SK-N-SH treated with all-trans-retinoic acid at 6 μM for 48 hours (cell line): ENCODE measurements at places on chromosomes 1 and 21.
A peak's percentile ranks its signal among the peaks of the same experiment; 100 is the strongest.

DNA sequence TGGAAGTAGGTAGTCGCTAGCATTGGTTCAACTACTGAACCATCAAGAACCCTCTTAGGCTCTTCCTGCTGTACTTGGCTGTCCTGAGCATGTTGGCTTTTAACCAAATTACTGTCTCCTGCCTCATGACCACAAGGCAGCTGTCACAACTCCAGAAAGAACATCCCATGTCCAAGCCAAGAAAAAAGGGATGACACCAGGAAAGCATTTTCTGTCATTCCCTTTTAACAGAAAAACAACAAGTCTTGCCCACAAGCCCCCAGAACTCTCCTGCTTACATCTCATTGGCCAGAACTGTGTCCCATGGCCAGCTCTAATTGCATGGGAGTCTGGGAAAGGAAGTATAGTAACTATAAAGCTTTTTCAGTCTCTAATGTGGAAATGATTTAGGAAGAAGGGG is 2.4 kb upstream of the RNU5D-1 start:
- no peak for ATAC-seq

DNA sequence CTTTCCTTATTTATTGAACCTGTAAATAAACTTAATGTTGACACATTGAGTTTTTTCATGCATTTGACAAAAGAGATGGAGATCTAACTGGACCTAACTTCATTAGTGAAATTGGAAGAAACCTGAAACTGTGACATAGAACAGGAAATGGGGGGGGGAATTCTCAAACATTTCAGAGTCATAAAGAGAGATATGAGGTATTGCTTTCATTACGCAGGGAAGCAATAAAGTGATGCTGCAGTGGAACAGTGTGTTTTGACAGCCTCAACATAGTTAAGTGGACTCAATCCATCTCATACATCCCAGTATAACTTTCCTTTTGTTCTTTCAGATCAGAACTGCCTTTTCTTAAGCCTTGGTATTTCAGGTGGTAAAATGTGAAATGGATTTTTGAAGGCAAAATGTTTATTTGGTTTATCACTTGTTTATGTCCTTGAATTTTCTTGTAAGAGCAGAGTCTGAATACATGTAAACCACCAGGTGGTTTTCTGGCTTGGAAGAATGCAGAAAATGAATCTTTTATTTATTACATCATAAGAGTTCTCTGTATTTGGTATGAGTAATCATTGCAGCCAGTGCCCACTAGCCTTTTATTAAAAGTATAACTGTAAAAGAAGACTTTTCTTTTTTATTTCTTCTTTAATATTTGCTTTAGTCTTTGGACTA is 132.5 kb downstream of the ZNF326 start:
- no peak for ATAC-seq

- no peak for ATAC-seq
These were observed 23.5 kb downstream of the COP1 start for GRCh38 chr1:176183618-176184017.

DNA sequence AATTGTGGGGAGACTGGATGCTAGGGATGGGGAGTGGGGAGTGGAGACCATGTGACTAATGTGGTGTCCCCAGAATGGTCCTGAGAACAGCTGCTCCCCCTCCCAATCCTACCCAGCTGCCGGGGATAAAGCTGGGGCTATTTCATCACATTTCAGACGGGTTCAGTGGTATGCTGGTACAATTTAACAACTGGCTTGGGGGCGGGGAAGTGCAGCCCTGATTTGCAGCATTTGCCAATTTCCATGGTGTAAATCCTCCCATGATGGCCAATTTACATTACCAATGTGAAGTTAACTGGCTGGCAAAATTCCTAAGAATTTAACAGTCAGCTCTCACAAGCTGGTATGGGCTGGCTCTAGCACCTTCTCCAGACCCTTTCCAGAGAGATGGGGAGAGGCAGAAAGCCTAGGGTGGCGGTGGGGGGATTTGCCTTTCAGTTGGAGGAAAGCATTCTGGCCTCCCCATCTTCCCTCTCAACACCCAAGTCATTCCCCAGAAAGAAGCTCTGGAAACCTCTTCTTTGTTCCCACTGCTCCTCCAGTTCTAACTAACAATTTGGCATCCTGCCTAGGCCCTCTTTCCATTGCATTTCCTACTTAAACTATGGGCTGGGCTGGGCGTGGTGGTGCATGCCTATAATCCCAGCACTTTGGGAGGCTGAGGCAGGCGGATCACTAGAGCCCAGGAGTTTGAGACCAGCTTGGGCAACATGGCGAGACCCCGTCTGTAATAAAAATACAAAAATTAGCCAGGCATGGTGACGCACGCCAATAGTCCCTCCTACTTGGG is 11.3 kb upstream of the ADGRB2 start:
- no peak for ATAC-seq

- ATAC-seq: peak; percentile 84
These were observed at the start of gene ARL8A for GRCh38 chr1:202144402-202145067. TSS of gene ARL8A (minus strand) at chr1:202144737. CDS start at chr1:202144572, 165 bp downstream.

- no peak for ATAC-seq
These were observed 43.4 kb downstream of the PLPP3 start for GRCh38 chr1:56535939-56536338.

DNA sequence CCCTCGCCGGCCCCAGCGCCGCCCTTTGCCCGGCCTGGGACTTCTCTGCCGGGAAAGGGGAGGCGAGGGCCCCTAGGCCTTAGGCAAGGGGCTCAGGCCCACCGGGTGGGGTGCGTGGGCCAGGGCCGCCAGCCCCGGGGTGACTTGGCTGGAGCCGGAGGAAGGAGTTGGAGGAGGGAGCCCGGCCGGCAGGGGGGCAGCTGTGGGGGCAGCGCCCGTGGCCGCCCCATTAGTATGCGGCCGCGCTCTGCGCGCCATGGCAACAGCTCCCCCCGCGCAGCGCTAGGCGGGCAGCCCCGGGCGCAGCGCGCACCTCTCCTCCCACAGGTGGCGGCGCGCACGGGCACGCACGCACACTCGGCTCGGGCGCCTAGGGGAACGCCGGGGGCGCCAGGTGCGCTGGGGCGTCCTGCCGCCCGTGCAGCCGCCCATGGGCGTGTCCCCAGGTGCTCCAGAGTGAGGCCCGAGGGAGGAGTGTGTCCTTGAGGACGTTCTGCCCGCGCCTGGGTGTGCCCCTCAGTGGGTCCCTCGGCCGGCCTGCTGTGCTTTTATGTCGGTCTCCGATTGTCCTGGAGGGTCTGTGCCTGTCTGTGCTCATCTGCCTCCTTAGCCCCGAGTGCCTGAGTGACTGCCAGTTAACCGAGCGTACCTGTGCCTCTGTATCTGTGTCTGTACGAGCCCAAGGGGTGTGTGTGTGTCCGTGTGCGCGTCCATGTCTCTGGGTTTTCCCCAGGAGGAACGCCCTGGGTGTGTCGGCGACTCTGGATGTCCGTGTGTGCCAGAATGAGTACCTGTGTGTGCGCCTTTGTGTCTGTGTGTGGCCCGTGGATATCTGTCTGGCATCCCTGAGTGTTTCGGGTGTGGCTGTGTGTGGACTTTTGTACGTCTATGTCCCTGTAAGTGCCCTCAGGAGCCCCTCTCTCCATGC is 38.2 kb upstream of the WASF2 start:
- no peak for ATAC-seq

GRCh38 chr1:48619539-48619938 is 147.5 kb upstream of the SPATA6 start:
- ATAC-seq: peak; percentile 63

DNA sequence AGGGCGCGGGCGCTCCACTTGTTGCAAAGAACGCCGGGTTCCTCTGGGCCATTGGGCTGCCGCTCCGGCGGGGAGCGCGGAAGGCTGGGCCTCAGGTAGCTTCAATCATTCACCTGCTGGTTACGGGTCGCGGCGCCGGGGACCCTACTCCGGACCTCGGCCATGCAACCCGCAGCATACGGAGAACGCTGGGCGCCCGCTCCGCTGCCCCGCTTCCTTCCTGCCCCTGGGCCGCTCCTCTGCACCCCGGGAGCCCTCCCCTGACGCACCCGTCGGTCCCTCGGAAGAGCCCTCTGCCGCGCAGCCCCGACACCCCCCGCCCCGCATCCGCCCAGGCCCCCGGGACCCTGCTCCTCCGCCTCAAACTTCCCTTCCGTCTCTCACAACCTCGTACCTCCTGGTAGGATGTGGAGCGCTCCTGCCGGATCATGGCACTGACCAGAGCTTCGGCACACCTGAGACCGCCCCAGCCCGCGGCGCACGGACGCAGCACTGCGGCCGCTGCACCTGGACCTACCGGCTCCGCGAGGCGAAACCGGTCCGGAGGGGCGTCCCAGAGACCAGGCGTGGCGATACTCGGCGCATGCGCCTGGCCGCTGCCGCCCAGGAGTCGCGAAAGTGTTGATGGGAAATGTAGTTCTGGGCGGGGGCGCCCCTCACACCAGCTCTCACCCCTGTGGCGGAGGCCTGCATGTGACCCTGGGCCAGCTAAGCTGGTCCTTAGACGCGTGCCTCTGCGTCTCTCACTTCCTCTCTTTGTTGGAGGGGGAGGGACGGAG is at the start of gene PACC1:
Gene PACC1 (minus strand): TSS at position 559 of the 779 bp plus-strand sequence. CDS start 129 bp downstream, at position 430.
- peak; percentile 97 for ATAC-seq

DNA sequence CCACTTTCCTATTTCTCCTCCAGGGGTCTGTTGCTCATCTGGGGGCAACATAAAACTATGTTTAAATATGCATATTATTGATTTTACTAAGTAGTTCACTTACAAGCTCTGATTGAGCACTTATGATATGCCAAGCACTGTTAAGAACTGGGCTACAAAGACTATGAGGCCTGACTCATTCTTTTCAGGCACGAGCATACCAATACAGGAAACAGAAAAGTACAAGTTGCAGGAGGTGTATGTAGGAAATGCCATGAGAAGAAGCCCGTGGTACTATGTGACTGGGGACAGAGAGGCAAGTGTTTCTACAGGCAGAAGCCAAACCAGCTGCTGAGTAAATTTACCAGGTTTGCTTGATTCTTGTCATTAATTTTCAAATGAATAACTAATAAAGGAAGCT is 120.4 kb upstream of the PTGFR start:
- ATAC-seq: peak; percentile 71

GRCh38 chr1:230069796-230070195 is 2.8 kb downstream of the GALNT2 start:
- ATAC-seq: no peak

- no peak for ATAC-seq
These were observed 64.2 kb downstream of the PLA2G4A start for GRCh38 chr1:186892936-186893335.

- no peak for ATAC-seq
These were observed 467.0 kb upstream of the USP24 start for GRCh38 chr1:55682198-55682597.

- peak; percentile 72 for ATAC-seq
These were observed 6.5 kb upstream of the PDXK start for GRCh38 chr21:43712268-43712942.

DNA sequence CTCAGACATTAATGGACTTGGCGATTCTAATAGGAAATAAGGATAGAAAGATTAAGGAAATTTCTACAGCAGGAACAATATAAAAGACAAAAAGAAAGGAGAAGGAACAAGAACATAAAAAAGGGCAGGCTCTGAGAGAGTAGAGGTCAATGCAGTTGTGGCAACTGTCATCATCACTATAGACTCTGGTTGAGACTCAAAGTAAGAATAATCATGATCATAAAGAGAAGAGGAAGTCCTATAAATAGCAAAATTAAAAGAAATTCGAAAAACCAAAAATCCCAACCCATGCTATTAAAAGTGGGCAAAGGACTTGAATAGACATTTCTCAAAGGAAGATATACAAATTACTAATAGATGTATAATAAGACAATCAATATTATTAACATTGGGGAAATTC is 14.4 kb upstream of the XCL1 start:
- no peak for ATAC-seq

DNA sequence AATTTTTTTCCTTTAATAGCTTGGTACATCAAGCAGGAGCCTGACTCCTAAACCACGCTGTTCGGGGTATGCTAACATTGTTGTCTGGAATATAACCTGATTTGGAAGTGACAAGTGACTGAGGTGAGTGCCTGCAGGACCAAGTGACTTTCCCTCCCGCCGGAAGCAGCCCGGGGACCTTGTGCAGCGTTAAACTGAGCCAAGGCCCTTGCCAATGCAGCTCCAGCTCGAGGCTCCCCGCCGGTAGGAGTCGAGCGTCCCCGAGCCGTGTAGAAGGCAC is 716 bp upstream of the MTARC1 start:
- peak; percentile 62 for ATAC-seq

- ATAC-seq: no peak
These were observed 42.2 kb upstream of the WASF2 start for GRCh38 chr1:27531959-27532685.

GRCh38 chr1:163361123-163361934 is 39.6 kb downstream of the NUF2 start:
- ATAC-seq: peak; percentile 80

GRCh38 chr21:34266351-34266750 is 97.5 kb upstream of the KCNE2 start:
- no peak for ATAC-seq

DNA sequence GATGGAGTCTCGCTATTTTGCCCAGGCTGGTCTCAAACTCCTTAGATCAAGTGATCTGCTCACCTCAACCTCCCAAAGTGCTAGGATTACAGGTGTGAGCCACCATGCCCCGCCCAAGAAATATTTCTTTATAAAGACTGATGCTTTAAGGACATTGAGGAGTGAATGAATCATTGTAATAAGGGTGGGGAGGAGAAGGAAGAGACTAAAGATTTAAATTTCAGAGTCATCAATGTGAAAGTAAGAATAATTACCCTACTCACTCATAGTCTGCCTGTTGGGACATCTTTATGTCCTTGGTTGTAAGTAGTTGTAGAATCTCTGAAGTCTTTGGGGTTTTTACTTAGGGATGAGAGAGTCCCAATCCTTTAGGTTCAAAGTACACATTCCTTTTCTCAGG is 7.3 kb downstream of the KDM1A start:
- ATAC-seq: no peak

GRCh38 chr1:39626646-39627045 is 12.8 kb downstream of the HEYL start:
- ATAC-seq: no peak

GRCh38 chr1:169138866-169139670 is 32.6 kb downstream of the ATP1B1 start:
- ATAC-seq: no peak

DNA sequence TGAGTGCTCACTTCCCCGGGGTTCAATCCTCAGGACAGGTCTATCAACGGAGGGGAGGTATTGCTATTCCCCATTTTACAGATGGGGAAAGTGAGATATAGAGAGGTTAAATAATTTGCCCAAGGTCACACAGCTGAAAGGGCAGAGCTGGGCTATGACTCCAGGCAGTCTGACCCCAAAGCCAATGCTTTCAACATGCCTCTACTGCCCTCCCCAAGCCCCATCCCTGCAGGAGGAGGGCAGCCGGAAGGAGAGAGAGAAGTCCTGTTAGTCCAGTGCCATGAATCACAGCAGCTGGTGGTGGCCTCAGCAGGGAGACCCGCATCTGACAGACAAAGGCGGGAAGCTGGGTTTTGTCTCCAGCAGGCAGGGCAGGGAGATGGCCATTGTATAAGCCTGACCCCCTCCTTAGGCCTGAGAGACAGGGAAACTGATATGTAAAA is 20.0 kb upstream of the CLIC4 start:
- no peak for ATAC-seq

- ATAC-seq: peak; percentile 95
These were observed 54.8 kb upstream of the SOD1 start for GRCh38 chr21:31604591-31605190.
